ENCODE measurements at places on chromosomes 4 and X.

DNA sequence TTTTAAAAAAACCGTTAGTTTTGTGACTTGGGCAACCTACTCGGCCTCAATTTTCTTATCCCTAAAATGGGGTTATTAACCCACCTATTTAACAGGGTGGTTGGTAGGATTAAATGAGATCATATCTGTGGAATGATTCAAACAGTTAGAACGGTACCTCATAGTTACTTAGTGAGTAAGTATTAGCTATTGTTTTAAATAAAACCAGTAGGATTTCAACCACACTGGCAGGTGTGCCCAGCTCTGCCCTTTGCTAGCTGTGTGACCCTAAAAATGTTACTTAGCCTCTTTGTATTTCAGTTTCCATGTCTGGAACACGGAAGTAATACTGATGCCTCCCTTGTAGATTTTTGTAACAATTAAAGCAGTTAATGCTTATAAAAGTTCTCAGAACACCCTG is 225.8 kb upstream of the SPRY1 start:
- DNase-seq: no peak

DNA sequence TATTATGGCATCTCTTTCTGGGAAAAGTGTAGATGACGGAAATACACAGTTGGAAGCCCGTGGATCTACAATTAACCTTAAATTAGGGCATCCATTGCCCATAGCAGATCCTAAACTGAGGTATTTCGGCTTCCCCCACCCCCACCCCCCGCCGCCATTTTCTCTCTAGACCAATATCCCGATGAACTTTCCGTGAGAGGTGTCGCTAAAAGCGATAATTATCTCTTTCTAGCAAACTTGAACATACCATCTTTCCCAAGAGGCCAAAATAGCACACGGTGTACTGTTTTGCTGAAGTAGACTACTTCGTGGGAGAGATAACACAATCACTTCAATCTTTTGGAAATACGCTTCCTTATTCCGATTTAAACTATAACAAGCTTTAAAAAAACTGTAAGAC is 554 bp downstream of the KLHL15 start:
- DNase-seq: no peak

- no peak for DNase-seq
Observed at GRCh38 chrX:124125471-124125870, 164.0 kb downstream of the STAG2 start.

DNA sequence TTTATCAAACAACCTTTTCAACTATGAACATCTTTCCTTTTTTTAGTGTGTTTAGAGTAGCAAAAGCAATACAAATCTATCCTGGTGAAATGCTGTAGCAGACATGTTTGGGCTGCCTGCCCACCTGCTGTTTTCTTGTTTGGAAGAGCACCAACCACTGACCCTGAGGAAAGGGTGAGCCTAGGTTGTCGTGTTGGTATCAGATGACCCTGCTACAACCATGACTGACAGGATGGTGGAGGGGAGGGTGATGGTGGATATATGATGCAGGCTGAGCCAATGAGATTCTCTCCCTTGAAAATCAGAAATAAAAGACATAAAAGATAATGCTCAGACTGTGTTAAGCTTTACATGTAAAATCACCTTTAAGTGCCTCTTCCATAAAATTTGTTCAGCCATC is 201.2 kb downstream of the NPNT start:
- DNase-seq: no peak

DNA sequence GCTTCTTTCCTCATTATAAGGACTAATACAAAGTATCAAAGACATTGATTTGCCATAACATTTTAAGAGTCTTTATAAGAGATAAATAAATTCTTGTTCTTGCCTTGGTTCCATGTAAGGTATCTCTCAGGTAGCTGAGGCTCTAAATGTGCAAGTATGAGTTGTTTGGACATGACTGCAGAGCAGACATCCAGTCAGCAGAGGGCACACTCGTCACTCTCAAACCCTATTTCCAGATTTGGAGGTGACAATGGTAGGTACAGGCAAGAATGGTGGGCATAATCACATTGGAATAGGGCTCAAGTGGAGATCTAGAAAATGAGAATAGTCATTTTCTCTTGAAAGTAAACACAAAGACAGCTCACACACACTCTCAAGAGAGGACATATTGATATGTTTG is 133.3 kb upstream of the ZIC3 start:
- DNase-seq: no peak

- no peak for DNase-seq
Observed at GRCh38 chrX:85365370-85365995, 14.0 kb downstream of the POF1B start.

All from aorta (tissue), 5 donors.